ENCODE measurements at places on chromosomes 7 and 10.

DNA sequence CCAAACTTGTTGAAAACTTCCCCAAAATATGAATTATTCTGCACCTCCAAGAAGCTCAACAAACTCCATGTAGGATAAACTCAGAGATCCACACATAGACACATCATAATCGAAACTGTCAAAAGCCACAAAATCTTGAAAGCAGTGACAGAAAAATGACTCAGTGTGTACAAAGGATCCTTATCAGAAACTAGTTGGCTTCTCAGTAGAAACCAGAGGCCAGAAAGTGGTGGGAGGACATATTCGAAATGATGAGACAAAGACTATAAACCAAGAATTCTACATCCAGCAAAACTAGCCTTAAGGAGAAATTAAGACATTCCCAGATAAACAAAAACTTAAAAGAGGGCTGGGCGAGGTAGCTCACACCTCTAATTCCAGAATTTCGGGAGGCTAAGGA is 38.5 kb downstream of the MCMBP start:
- no peak for DNase-seq

DNA sequence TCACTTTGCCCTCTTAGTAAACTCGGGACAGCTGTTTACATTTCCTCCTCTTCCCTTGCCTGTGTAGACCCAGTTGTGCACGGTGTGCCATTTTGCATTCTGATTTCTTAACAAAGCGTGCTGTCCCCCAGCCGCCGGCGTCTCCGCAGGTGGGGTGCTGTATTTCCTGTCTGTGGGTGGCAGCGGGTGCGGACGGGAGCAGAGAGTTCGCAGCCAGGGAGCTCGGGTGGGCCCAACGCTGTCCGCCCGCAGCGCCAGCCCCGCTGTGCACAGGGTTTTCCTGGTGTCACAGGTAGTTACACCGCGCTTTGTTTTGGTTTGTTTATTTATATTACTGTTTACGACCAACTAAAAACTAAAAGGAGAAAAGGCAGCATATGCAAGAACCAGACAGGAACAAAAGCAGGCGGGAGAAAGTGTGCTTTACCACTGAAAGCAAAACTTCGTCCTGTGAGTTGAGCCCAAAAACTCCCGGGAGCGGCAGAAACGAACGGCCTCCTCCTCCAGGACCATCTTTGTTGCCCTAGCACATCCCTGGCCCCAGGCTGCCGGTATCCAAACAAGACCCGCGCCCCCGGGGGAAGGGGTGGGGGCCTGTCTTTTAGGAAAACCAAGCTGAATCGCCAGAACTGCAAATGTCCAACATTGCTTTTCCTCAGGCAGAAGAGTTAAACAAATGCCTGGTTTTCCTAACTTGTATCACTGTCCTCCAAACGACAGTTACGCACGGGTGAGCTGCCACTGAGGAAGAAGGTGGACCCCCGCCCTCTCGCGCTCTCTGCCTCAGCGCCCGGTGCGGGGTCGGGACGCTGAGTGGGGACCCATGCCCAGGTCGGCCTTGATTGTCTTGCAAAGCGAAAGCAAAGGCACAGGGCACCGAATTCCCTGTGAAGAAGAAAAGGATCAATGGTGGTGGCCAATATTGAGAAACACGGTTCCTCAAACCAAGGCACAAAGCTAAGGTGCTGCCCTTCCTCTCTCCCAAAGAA is 45.9 kb upstream of the DRGX start:
- DNase-seq: no peak

GRCh38 chr7:38660427-38661099 is 29.4 kb upstream of the AMPH start:
- peak; percentile 24 for DNase-seq

DNA sequence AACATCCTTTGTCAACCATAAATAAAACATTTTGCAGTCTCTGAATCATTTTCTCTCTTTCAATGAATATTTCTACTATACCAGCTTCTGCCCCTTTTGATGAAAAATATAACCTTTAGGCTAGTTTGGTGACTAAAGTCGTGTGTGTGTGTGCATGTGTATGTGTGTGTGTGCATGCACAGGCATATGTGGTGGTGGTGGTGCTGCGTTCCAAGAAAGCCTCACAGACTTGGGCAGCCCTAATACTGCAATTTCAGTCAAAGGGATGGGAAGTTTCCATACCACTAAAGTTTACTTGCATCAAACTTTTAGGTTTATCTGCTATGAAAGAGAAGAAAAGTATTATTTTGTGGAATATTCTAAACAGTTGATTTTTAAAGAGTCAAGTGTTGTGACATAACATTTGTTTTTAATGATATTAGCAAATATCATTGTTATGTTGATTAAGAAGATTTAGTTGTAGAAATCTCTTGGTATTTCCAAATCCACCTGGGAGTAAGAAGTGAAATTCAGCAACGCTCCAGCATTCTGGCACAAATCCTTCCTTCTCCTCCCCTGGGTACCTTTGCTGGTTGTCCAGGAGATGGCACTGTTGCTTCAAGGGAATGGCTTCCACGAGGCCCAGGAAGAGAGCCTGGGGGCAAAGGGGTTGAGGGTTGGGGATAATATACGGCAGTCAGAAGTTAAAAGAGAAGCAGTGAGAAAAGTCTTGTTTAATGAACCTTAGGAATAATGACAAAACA is 41.5 kb downstream of the ASB4 start:
- DNase-seq: no peak

DNA sequence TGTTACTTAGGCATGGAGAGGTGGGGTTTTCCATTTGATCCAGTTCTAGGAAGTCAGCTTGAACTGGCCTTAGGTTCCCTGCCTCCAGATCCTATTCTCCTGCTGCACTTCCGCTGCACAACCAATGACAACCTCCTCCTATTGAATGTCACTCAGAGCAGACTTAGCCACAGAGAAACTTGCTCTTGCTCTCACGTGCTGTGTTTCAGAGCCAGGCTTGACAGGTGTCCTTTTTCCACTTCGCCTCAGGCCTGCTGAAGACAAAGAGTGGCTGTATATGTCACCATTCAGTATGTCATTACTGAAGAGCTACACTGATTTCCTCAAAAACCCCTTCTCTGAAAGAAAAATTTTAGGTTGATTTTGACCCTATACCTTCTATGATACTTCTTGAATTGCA is 115.4 kb upstream of the ETV1 start:
- no peak for DNase-seq

DNA sequence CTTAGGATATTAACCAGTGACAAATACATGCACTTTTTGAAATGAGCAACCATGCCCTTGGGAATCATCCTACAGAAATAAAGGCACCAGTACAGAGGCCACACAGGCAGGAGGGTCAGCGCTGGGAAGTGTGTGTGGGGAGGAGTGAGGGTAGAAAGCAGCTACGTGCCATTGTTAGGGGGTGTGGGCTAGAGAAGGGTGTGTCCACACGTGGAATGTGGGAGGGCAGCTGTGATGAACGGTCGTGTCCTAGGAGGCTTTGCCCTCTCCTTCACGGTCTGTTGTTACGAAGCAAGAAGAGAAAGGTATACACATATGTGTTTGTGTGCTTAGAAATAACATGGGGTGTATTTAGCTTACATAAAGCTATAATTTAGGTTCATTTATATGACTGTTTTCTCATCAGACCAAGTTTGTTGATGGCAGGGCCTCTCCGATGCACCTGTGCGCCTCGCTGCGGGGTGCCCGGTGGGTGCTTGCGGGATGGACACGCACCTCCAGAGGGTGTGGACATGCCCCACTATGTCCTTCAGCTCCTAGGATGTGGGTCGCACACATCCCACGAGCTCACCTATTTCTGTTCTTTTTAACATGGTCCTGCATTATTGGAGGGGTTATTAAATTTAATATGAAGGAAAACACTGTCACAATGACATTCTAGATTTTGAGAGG is 16.9 kb upstream of the GET4 start:
- no peak for DNase-seq

DNA sequence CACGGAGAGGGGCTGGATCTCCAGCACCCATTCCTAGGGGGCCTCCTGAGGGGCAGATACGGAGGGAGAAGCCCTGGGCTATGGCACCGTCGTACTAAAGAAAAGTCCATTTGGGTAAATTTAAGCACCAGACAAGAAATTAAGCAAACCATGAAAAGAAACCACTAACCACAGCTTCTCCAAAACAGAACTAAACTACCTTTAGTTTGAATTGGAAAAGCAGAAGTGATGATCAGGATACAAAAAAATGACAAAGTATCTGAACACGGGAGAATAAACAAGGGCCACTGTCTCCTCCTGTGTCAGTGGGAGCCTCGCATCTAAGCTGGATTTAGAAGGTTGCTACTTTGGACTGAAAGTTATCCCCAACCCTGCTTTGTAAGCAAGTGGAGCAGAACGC is 69.1 kb downstream of the DIP2C start:
- DNase-seq: no peak

- DNase-seq: no peak
Measured at GRCh38 chr10:68047122-68047521, 28.0 kb downstream of the HERC4 start.

GRCh38 chr10:73225518-73225917 is 21.5 kb downstream of the DNAJC9 start:
- DNase-seq: no peak

DNA sequence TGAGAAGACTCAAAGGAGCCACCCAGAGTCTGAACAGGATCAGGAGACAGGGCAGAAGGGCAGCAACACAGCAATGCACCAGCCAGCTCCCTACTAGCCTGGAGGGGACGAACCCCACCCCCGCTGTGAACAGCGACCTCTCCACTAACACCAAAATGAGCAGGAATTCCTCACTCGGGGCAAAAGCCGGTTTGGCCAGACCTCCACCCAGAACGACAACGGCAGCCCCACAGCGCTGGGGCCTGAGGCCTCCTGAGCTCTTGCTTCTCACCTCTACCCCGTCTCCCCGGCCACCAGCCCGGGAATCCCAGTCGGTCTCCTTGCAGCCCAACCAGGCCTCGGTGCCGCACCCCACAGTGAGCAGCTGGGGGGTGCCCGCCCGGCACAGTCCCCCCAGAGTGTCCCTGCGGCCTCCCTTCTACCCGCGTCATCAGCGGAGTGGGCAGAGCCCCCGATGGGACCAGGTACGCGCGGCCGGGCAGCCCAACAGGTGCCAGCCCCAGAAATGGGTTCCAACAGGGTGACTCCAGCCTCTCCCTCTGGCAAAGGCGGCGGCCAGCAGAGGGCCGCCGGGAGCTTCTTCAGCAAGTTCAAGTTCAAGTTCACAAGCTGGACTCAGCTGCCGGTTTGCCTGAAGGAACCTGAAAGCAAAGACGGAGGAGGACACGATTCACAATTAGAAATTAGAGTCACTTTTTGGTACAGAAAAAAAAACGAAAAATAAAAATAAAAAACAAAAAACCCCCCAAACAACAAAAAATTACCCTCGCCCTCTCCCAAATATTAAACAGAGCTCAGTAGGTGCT is 129.0 kb downstream of the MARCHF5 start:
- DNase-seq: no peak

Data from CD4-positive, alpha-beta T cell treated with Interleukin-6 for 4 hours (primary cell).